Urinary bladder (tissue), 4 donors: ENCODE measurements at places on chromosomes 7 and 10. TPM values are rescaled to one million over a fixed set of nuclear protein-coding genes. Genes with fewer than 3 reads are reported as not detected.

SLC13A1 gene
- total RNA-seq, result not detected

DNA sequence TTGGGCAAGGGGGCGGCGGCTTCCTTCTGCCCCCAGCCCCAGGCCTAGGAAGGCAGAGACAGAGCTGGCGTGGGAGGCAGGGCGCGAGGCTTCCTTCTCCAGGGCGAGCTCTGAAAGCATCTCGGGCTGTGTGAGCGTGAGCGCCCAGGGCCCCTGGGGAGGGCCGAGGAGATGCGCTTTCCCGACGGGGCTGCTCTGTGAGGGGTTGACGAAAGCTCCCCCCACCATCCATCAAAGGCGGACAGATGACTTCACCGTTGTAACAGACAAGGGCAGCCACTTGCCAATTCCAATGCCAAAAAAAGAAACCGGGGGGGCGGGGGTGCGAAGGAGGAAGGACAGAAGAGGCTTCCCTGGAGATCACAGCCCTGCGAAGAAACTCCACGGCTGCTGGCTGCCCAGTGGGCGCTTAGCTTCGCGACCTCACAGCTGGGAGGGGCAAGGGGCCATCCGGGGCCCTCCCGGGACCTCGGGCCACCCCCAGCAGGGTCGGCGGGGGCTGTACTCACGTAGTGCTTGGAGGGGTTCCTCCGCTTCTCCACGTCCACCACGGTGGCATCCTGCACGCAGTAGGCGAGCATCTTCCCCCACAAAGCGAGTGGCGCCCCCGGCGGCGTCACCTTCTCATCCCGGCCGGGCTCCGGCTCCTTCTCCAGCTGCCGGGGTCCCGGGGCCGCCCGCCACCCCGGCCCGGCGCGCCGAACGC, 537 bp downstream of the SH3PXD2A start:
- DNase-seq, result no peak

GRCh38 chr10:113679463-113680189, at the start of gene CASP7:
Gene CASP7, plus strand, starts transcription at chr10:113679912. Its CDS starts 17,582 bp downstream, at chr10:113697494.
- peak; percentile 56 for DNase-seq

GRCh38 chr7:164882-165660, 27.3 kb upstream of the FAM20C start:
- DNase-seq, result no peak

DNA sequence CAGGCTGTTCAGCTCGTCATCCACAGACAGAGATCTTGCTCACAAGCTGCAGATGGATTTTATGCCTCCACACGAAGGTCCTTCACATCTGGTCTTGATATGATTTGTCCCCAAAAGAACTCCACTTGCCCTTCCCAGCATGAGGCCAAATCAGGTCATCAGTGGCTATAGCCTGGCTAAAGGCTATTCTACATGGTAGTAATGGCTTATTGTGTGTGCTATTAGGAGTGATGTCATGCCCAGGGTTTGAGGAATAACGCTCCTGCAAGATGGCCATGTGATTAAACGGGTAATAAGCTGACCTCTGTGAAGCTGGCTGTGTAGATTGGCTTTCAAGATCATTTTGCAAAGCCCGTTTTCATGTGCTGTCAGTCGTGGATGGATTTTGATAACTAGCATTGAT, 313.8 kb downstream of the FRMD4A start:
- DNase-seq, result no peak

DNA sequence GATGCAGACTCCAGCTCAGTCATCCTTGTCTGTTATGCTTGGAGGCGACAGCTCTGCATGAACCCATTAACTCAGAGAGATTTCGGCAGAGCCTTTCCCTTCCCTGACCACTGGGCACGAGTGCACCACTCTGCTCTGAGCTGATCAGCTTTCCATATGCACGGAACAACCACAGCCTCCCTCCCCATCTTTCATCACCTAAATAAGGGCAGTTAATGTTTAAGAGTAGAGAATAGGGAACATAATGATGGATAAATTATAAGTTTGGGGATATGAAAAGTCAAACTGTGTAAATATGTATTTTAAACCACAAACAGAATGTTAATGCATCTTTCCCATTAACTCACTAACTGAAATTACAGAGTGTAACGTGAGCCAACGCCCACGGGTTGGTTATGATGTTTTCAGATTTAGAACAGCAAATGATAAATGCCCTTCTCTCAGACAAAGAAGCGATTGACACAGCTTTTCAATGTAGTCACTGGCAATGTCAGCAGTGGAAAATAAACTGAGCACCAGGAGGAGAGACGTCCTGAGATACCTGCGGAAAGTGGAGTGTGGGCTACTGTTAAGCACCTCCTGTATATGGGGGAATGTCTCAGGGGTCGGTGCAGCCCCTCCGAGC, 658.2 kb downstream of the LRMDA start:
- DNase-seq, result no peak

EPHA1 gene
- 3.2 TPM for total RNA-seq

- no peak for DNase-seq
Observed at GRCh38 chr7:108408296-108408991, 47.8 kb downstream of the NRCAM start.

AGAP5 gene
- total RNA-seq, result 8.0 TPM

DNA sequence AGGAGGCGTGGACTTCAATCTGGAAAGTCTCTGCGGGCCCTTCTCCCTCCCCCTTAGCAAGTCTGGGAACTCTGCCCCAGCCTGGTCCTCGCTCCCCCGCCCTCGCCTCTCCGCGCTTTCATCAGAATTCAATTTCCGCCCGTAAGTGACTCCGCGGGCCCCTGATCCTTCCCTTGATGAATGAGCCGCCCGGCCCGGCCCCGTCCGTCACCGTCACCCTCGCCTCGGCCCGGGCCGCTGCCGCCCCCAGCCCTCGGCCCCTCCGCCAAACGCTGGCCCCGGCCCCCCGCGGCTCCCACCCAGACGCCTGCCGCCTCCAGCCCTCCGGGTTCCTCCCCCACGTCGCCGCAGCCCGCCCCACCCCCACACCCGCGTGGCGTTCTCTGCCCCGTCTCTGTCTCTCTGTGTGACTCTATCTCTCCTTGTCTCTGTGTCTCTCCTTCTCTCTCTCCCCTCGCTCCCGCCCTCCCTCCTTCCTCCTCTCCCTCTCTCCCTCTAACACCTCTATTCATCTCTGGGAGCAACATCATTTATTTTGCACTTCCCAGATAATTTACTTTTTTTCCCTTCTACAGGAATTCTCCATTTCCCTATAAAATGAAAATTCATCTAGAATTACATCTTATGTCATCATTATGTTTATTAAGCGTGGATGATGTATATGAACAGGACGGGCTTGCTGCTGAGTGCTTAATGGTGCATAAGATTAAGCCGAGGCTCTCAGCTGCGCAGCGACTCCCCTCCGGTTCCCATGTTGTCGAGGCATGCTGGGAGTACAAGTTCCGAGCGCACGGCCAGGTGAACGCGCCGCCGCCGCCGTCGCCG, 91.2 kb upstream of the PAX2 start:
- peak; percentile 35 for DNase-seq

DNA sequence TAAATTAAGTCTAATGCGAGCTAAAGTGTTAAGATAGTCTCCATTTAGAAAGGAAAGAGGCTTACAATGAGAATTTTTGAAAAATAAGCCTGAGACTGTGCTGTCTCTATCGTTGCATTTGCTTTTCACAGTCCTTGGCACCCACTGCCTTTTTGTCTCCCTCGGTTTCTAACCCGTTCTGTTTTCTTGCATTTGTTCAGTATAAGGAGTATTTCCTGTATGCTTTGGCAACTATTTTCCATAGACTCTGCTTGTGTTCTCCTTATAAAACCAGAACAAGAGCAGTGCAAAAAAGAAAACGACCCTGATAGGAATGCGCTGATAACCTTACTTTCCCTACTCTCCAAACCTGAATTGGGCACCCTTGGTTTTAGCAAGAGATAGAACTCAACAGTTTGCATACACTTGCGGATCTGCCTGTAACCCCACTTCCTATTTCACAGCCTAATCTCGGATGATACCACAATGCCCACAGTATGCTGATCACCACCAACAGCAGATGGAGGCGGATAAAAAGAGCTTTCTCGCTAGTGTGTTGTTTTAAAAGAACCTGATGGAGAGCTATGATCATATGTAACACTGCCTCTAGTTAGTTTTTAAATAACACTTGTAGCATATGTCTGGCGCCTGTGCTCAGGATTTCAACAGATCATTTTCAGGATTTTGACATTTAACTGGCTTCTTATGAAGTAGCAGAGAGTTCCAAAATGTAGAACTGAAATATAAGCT, 1.6 kb upstream of the ARHGAP12 start:
- no peak for DNase-seq

DNA sequence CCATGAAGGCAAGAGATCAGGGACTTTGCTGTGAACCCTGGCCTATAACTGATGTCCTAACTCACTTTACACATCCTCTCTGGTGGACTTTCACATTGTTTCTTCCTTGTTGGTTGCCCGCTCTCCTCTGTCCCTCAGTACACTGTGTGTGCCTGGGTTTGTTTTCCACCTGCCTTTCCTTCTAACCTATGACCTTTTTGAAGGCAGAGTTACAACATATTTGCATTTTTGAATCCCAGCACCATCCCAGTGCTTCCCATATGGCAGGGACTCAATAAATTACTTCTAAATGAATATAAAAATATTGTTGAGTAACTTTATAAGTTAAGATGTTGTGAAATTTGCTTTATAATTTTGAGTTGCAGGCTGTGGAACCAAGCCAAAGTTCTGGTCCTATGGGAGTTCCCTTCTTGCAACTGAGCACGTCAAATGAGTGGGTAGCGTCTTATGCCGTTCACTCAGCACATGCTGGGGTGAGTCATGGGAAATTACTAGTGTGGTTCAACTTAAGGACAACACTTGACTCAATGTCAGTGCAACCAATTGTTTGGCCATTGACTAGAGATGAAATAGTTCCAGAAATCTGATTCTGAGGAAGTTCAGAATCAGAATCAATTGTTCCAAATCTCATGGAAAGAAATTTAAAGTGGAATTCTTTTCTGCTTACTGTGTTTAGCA, 250.9 kb downstream of the TWIST1 start:
- DNase-seq, result no peak

AUTS2 gene
- 87.7 TPM for total RNA-seq

GPR158 gene
- total RNA-seq, result 0.69 TPM

KBTBD2 gene
- 64.8 TPM for total RNA-seq

MBL2 gene
- not detected for total RNA-seq

FKBP6 gene
- total RNA-seq, result not detected

MMRN2 gene
- total RNA-seq, result 49.0 TPM

DNA sequence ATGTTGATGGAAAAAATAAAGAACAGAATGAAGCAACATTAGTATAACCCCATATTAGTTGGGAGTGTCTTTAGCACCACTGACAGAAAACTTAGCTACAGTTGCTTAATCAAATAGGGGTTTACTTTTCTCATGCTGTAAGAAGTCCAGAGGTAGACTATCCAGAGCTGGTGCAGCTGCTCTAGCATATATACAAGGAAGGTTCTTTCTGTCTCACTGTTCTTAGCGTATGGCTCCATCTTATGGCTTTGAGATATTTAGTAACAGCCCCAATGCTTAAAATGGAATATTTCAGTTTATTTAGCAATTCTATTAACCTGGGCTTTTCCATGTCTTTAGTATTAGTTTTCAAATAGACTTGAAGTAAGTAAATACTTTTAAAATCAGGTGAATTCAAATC, 15.2 kb upstream of the WNT2 start:
- DNase-seq, result no peak

- DNase-seq, result no peak
Observed at GRCh38 chr10:28355376-28355775, 52.5 kb upstream of the MPP7 start.

DNA sequence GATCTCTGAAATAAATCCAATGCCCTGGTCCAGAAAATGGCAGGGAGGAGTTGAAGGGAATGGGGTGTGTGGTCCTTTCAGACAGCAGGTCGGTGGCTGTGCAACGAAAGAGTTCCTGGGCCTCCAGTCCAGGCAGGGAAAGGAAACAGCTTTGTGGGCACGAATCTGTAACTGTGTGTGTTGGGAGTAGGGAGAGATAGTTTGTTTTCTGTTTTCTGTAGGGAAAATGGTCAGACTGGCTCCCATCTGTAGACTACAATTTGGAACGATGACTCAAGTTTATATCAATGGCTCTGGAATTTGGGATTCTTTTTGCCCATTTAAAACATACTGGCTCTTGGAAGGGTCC, 2.6 kb upstream of the HOXA9 start:
- no peak for DNase-seq

LRRD1 gene
- total RNA-seq, result 1.8 TPM

- no peak for DNase-seq
Observed at GRCh38 chr10:67839951-67840350, 2.0 kb upstream of the DNAJC12 start.

UCMA gene
- total RNA-seq, result not detected

TMEM130 gene
- total RNA-seq, result 9.5 TPM

DNAJC12 gene
- total RNA-seq, result 9.8 TPM

LSM8 gene
- 62.2 TPM for total RNA-seq

GRCh38 chr7:42471573-42472174, 234.7 kb upstream of the GLI3 start:
- no peak for DNase-seq

DNA sequence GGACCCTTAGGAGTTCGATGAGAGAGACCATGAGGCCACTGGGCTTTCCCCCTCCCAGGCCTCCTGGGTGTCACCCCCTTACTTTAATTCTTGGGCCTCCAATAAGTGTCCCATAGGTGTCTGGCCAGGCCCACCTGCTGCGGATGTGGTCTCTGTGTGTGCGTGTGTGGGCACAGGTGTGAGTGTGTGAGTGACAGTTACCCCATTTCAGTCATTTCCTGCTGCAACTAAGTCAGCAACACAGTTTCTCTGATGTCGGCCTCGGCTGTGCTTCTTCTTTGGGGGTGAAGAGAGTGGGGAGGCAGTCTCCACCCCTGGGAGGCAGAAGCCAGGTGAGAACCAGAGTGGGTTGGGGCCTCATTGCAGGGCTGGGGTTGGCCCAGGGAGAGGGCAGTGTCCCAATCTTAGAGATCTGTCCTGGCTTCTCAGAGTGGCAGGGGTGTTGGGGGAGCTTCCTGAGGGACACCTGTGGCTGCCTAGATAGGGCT, 1.5 kb downstream of the PVRIG start:
- no peak for DNase-seq

GRCh38 chr10:116278846-116279245, 5.8 kb upstream of the GFRA1 start:
- DNase-seq, result no peak

GRCh38 chr10:27285093-27285492, 44.5 kb upstream of the ACBD5 start:
- no peak for DNase-seq

SLC26A5 gene
- total RNA-seq, result 1.6 TPM

NKX1-2 gene
- total RNA-seq, result not detected

DNA sequence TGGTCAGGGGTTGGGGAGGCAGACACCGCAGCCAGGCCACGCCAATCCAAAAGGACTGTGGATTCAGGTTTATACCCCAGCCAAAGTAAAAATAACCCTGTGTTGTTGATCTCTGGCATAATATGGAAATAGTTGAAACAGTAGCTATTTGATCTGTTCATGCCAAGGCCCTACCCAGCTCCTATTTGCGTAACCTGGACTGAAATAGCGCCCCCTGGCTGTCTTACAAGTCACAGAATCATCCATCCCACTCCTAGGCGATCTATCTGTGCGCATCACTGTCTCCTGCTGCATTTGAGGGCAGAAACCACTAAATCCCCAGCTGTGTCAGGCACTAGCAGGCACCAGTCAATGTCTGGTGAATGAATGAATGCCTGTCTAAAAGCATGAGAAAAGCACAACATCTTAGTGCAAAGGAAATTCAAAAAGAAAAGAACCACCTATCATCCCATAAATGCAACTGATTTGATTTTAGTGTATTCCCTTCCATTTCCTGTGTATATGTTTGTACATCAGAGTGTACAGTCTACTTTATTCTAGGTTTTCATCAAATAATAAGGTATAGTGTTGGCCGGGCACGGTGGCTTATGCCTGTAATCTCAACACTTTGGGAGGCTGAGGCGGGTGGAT, 160.0 kb downstream of the SLIT1 start:
- no peak for DNase-seq

GRCh38 chr10:103715430-103715829, 139.9 kb downstream of the SH3PXD2A start:
- DNase-seq, result no peak

C1QL3 gene
- total RNA-seq, result 0.21 TPM

DCLRE1C gene
- total RNA-seq, result 19.5 TPM
